ENCODE measurements at places on chromosomes 12 and 14.

DNA sequence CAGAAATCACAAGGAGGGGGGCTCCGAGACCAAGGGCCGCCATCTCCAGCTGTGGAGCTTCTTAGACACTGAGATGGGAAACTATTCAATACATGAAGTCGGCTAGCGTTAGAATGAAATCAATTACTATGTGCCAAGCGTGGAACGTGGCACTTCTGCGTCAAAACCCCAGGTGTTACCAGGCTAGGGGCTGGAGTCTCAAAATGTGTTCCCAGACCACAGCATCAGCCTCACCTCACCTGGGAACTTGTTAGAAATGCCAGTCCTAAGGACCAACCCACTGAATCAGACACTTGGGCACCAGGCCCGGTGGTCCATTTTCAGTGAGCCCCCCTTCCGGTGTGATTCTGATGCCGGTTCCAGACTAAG lies 5.0 kb upstream of the SETD1B start:
- no peak for DNase-seq

DNA sequence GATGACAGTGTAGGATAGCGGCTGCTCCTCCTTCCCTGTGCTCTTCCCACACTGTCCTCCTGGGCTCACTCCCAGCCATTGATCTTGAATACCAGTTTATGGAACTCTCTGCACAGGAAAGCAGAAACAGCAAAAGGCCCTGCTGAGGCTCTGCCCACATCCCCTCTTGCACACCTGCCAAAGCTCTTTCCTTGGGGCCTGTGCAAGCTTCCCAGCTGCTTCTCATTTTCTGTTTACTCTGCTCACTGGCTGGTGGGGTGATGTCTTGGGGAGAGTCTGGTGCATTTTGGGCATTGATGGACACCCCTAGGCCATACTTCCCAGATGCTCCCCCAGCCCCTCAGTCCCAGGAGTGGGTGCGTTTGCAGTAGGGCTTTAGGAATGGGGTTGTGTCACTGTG lies 361.8 kb downstream of the TMEM121 start:
- peak; percentile 46 for DNase-seq

DNA sequence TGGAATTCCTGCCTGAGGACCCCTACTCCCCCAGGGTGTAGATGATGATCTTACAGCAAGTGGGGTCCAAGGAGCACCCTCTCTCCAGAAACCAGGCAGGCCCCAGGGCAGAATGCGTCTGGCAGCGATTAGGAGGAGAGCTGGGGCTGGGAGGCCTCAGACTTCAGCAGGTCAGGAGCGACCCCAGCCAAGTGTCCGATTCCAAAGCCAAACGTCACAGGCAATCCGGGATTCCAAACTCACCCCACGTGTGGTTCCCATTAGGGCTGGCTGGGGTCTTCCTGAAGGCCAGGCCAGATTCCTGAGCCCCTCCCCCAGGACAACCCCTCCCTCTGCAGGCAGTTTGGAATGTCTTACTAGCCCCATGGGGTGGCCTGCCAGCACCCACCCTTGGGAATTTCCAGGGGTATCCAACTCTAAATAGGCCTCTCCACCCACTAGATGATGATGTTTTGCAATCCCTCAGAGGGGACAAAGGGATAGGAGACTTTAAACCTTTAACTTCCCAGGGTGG lies 17.3 kb upstream of the FIGNL2 start:
- no peak for DNase-seq

DNA sequence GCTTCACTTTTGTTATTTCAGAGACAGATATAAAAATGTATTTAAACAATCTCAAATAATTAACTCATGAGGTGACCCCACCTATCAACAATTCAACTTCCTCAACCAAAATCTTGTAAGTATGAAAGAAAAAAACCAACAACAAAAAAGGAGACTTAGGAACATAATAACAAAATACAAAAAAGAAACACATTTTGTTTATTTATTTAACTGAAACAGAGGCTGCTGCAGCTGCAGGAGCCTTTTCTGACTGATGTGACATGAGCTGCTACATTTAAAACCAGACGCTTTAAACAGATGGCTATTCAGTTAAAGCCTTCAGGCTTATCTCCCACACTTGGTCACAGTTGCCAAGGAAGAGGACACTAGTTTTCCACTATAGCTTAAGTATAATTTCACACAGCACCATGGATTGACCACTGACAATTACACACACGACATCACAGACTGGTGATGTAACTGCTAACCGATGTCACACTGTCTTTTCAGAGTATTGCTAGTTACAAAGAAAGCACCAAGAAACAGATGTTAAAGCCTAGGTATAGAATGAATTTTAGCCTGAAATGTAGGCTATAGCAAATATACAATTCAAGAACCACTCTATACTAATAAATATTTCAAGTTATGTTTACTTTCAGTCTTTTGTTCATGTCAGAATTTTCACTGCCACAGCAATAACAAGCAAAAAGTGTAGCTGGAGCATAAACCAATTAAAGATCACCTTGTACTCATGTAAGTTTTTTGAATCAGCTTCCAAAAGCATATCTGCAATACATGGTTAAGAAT lies 113.0 kb downstream of the MED13L start:
- peak; percentile 44 for DNase-seq

- DNase-seq = peak; percentile 48
Observed at GRCh38 chr14:36553656-36554260, 28.7 kb downstream of the NKX2-8 start.

DNA sequence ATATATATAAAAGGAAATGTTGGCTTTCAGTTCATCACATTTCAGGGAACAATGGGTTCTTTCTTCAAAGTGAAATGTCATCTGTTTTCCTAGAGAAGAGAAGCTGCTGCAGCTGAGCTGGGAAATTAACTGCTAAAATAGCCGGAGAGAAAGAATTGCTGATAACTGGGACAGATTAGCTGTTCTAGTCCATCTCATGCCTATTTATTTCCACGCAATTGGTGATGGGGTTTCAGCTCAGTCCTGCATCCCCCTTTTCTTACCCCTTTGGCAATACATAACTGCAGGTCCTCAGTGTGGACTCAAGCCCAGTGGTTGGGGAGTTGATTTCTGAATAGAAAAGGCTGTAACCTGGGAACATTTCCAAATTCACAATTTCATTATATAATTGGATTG lies 436.9 kb upstream of the TMEM132C start:
- no peak for DNase-seq

DNA sequence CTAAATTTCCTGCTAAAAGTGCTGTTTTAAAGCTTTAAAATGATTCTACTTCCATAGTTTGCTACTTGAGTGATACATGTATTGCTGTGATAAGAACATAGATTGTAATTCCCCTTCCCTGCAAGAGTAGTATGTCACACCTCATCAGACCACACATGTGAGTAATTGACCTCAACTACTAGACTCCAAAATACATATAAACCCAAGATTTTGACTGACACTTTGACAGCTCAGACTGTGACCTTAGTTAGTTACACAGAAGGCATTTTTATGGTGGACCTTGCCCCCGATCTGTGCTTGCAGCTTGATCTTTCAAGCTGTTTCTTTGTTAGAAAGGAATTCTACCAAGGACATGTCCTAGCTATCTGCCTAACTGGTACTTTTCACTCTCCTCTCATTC lies 18.6 kb downstream of the APOBEC1 start:
- no peak for DNase-seq

GRCh38 chr12:89225401-89225800 lies 126.9 kb downstream of the DUSP6 start:
- DNase-seq = peak; percentile 57

- DNase-seq = no peak
Observed at GRCh38 chr12:113027726-113028125, 28.8 kb upstream of the DTX1 start.

DNA sequence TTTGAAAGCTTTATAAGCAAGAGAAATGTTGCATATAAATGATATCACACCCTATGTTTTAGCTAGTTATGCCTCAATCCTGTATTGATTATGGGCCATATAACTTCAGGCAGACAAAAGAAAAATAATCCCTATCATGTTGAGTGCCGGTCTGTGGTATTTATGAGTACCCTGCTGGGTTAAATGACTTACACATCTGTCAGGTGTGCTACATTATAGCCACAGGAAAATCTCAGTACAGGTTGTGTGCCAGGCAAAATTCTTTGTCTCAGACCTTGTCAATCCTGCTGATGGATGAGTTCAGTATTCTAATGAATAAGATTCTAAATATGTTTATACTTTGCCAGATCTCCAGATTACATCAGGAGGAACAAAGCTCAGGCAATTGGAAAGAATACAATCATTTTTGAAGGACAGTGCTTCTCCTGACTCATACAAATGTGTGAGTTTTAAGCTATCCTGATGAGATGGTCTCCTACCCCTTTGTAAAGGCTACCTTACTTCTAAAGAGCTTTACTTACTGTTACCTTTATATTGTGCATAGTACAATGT lies 109.8 kb upstream of the FOXG1 start:
- DNase-seq = no peak

GRCh38 chr12:6688543-6688998 lies 604 bp downstream of the ZNF384 start:
- peak; percentile 77 for DNase-seq

- DNase-seq = no peak
Observed at GRCh38 chr14:54931101-54931500, 28.5 kb upstream of the GCH1 start.

DNA sequence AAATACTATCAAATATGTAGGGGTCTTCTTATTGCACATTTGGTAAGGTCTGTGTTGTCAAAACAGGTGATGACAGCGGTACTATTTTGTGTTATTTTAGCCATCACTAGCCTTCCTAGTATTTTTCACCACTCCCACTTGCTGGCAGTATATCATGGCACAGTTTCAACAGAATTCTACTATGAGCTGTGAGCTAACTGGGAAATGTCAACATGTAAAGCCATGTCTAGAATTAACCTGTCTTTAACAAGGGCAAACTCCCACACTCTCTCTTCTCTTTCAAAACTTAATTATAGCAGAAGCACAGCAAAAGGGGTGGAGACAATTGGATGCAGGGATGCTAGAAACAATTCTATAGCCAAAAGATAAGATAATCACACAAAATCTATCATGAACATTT lies 253.4 kb downstream of the PAX9 start:
- no peak for DNase-seq

- DNase-seq = no peak
Observed at GRCh38 chr12:130873106-130873795, 1.4 kb downstream of the RAN start.

DNA sequence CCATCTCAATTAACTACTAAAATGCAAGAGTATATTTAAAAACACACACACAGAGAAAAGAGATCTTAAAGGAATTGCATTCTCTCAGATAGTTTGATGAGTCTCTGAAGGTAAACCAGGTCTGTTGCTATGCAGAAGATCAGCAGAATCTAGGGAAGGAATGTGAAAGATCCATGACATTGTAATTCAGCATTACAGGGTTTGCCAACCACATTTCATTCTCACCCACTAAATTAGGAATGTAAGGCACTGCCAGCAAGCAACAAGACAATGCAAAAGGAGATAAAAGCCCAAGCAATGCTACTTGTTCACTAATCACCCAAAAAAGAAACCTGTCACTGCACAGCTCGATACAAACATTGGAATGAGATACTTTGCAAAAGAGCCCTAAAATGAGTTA lies 106.3 kb downstream of the LRIG3 start:
- DNase-seq = no peak

DNA sequence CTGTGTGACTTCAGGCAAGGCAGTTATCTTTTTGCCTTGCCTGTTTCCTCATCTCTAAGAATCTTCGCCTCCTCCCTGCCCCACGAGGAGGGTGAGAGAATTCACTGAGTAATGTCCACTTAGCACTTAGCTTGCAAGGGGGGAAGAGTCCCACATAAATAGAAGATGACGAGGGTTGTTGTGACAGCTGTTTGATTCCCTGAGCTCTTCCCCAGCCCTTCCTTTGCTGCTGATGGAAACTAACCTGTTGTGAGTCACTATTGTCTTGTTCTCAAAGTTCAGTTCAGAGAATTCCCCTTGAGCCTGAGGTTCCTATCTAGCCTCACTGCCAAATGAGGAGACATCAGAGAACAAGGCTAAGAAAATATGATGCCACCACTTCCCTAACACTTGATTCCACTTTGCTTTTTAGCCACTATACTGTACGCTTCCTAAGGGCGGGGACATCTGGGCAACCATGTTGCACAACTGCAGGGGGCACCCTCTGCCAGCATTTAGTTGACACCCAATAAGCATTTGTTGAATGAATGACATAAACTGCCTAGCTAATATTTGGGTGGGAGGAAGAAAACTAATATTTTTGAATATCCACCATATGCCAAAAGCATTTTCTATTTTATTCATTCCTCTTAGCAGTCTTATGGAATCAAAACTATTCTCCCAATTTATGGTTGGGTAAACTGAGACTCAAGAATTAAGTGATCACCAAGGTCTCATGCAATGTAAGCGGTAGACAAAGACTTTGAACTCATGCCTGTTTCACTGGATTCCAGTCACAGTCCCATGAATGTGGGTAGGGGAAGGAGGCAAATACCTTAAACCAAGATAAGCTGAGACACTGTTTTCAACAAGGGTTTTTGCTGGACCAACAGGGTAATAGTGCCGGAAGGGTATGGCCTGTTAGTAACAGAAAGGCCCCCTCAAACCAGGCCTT lies 77.6 kb downstream of the ZFP36L1 start:
- no peak for DNase-seq

GRCh38 chr12:88063375-88063774 lies 34.2 kb upstream of the C12orf50 start:
- DNase-seq = peak; percentile 21

GRCh38 chr12:23055004-23055403 lies 430.0 kb downstream of the ETNK1 start:
- peak; percentile 52 for DNase-seq

- no peak for DNase-seq
Observed at GRCh38 chr12:19388131-19388549, 51.2 kb upstream of the AEBP2 start.

- no peak for DNase-seq
Observed at GRCh38 chr12:55657212-55657611, 20.5 kb downstream of the OR10P1 start.

- no peak for DNase-seq
Observed at GRCh38 chr12:111761099-111761498, 5.6 kb upstream of the ALDH2 start.

GRCh38 chr14:23639891-23640523 lies 3.8 kb downstream of the DHRS2 start:
- DNase-seq = no peak

- peak; percentile 24 for DNase-seq
Observed at GRCh38 chr14:23646648-23647549, 10.7 kb downstream of the DHRS2 start.
